Activated T-helper 1 cell treated with anti-CD3 and anti-CD28 coated beads, Interleukin-12 subunit alpha, Interleukin-12 subunit beta, Interleukin-2, Interleukin-4 antibody, amounts not matched to agents 30 ng/mL and 10 ng/mL and 1 ng/mL, durations not matched to agents 14 hours and 24 hours and 36 hours (primary cell): ENCODE measurements at places on chromosomes 12 and 14. TPM values are rescaled to one million over a fixed set of nuclear protein-coding genes. Genes with fewer than 3 reads are reported as not detected.

Gene LRTM2
- total RNA-seq, result not detected in 2 replicates

Gene CFAP73
- total RNA-seq, result 0.16 and 0.17 TPM in 2 replicates

Gene KRT3
- total RNA-seq, result 0.08 TPM in 1 of 2 replicates, not detected in the other

DNA sequence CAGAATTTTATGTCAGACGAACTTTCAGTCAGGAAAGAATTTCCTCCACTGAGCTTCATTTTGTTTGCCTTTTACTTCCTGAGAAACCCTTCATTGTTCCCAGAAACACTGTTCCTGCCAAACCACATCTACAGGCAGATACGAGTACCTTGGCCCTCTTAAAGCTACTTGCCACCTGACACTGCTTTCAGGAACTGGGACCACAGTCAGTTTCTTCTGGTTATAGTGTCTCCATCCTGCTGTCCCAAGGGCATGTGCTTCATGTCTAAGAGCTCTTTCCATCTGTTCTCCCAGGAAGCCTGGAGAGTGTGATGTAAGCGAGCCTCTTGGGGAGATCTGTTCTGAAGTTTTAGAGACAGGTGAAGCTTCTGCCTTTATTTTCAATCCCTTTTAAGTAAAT, 161.7 kb upstream of the PLEKHA5 start:
- no peaks in the 10 kb centered on the region for H3K27me3 ChIP-seq
- no peak for DNase-seq
- no peak overlapping the region for H3K4me3 ChIP-seq
- H3K36me3 ChIP-seq, result no peaks in the 10 kb centered on the region
- no peak overlapping the region for H3K27ac ChIP-seq

Gene TSHR
- total RNA-seq, result 0.16 and 0.47 TPM in 2 replicates

Gene CPSF6
- total RNA-seq, result 114 and 115 TPM in 2 replicates

GRCh38 chr12:78128211-78128610, 297.5 kb downstream of the NAV3 start:
- H3K27me3 ChIP-seq, result no peaks in the 10 kb centered on the region
- H3K4me1 ChIP-seq, result no peaks in the 10 kb centered on the region
- no peak overlapping the region for H3K4me3 ChIP-seq
- DNase-seq, result no peak
- H3K36me3 ChIP-seq, result no peaks in the 10 kb centered on the region
